Stomach (tissue), 19 donors: ENCODE measurements at places on chromosomes 6 and 20. TPM values are rescaled to one million over a fixed set of nuclear protein-coding genes. Genes with fewer than 3 reads are reported as not detected.

DNA sequence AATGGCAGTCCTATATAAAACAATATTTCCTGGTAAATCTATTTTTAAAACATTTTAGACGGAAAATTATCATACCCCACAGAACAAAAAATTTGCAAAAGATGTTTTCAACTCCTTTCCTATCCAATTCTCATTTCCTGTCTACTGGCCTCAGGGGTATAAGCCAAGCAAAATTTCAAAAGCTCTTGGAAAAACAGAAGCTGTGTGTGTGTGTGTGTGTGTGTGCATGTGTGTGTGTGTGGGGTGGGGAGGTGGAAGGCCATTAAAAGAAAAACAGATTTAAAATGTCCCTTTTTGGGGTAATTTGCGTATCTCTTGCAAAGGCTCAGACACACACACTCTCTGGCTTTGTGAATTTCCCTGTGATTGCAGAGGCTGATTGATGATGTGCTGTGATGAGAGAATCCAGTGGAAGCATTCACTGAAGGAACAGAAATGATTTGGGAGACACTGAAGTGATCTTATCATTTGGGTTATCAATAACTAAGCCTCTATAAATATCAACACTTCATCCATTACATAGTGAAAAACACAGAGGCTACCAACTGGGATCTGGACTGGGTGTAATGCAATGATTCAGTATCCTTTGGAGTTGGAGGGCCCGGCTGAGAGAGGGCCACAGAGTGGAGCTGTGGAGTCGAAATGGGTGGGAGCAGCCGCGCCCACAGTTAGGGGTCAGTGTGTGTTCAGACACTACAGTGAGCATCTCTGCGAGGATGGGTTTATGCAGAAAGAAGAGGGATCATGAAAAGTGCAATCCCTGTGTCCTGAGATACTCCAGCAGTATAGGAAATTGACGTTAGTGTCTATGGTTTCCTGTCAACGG lies 106.8 kb upstream of the PREP start:
- no peak for DNase-seq
- H3K36me3 ChIP-seq = no peaks in the 10 kb centered on the region
- H3K27ac ChIP-seq = no peak overlapping the region
- no peak overlapping the region for H3K4me3 ChIP-seq
- H3K4me1 ChIP-seq = no peaks in the 10 kb centered on the region

GRCh38 chr20:10007747-10008146 lies 27.0 kb upstream of the ANKEF1 start:
- H3K36me3 ChIP-seq = no peaks in the 10 kb centered on the region
- H3K4me1 ChIP-seq = peaks cover 10% of the 10 kb centered on the region
- H3K27ac ChIP-seq = no peak overlapping the region
- DNase-seq = no peak

The CNPY3 gene
- total RNA-seq = 2.2 TPM

The ATXN1 gene
- total RNA-seq = 45.5 TPM
